Large intestine (tissue), 12 donors: ENCODE measurements at places on chromosomes 3 and 15.

DNA sequence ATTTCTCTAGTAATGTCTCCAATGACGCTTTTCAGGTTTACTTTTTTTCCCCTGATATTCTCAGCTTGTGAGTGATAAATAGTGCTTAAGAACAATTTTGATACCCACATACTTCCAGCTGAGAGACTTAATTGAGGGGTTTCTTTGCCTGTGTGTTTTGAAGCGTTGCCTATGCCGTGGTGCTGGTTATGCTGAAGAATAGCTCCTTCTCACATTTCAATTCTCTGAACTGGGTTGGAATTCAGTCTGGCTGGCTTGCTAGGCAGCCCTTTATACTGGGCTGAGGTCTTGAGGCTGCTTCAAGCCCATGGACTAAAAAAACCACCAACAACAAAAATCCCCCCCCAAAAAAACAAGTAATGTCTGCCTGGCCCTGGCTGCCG is 87.4 kb downstream of the CHST2 start:
- H3K4me1 ChIP-seq, result no peaks in the 10 kb centered on the region
- no peaks in the 10 kb centered on the region for H3K27me3 ChIP-seq
- H3K27ac ChIP-seq, result no peak overlapping the region
- no peak for DNase-seq
- H3K36me3 ChIP-seq, result no peaks in the 10 kb centered on the region

DNA sequence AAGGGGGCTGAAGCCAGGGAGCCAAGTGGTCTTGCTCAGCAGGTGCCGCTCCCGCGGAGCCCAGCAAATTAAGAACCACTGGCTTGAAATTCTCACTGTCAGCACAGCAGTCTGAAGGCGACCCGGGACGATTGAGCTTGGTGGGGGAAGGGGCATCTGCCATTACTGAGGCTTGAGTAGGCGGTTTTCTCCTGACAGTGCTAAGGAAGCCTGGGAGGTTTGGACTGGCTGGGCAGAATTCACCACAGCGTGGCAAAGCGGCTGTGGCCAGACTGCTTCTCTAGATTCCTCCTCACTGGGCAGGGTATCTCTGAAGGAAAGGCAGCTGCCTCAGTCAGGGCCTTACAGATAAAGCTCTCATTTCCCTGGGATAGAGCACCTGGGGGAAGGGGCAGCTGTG is 57.0 kb upstream of the GPR149 start:
- no peak overlapping the region for H3K4me3 ChIP-seq
- no peaks in the 10 kb centered on the region for H3K36me3 ChIP-seq
- no peak overlapping the region for H3K27ac ChIP-seq
- H3K4me1 ChIP-seq, result no peaks in the 10 kb centered on the region

GRCh38 chr3:45592405-45592804 is 2.1 kb upstream of the LIMD1 start:
- no peaks in the 10 kb centered on the region for H3K36me3 ChIP-seq
- H3K27me3 ChIP-seq, result no peaks in the 10 kb centered on the region
- peaks cover 25% of the 10 kb centered on the region for H3K4me1 ChIP-seq

GRCh38 chr3:136838641-136839555 is 20.0 kb downstream of the SLC35G2 start:
- no peaks in the 10 kb centered on the region for H3K4me1 ChIP-seq
- DNase-seq, result no peak
- peaks cover 5% of the 10 kb centered on the region for H3K36me3 ChIP-seq
- no peak overlapping the region for H3K4me3 ChIP-seq
- H3K27me3 ChIP-seq, result no peaks in the 10 kb centered on the region
- H3K27ac ChIP-seq, result no peak overlapping the region

GRCh38 chr15:58587486-58587885 is 155.7 kb downstream of the LIPC start:
- no peaks in the 10 kb centered on the region for H3K36me3 ChIP-seq
- no peak overlapping the region for H3K27ac ChIP-seq
- no peaks in the 10 kb centered on the region for H3K27me3 ChIP-seq
- no peak for DNase-seq
